ENCODE measurements at places on chromosomes 1 and 21.
A peak's percentile ranks its signal among the peaks of the same experiment; 100 is the strongest.

DNA sequence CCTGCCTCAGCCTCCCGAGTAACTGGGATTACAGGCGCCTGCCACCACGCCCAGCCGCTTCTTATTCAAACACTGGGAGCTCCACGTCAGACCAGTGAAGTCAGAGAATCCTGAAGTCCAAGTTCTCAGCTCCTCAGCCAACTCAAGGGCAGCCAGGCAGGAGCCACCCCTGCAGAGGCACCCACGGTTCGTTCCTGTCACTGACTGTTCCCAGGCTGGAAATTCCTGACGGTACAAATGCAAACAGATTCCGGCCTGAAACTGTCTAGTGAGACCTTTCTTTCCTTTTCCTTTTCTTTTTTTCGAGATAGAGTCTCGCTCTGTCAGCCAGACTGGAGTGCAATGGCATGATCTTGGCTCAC lies 11.7 kb downstream of the SLC35E2B start:
- DNase-seq: peak; percentile 52

DNA sequence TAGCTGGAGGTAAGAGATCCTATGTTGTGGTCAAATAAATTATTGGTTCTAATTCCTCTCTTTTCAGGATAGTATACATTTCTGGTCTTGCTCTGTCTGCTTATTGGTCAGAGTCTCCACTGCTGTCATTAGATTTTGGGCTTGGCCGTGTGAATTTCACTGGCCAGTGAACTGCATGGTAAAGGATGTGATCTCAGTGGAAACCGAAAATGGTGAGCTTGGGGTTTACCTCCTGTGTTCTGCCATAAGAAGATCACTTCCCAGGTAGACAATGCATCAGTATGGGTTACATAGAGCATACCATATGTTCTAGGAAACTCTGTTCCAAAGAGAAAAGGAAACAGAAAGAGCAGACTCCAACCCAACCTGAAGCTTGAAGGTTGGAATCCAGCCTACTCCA lies 1123.3 kb upstream of the B3GALT2 start:
- no peak for DNase-seq

DNA sequence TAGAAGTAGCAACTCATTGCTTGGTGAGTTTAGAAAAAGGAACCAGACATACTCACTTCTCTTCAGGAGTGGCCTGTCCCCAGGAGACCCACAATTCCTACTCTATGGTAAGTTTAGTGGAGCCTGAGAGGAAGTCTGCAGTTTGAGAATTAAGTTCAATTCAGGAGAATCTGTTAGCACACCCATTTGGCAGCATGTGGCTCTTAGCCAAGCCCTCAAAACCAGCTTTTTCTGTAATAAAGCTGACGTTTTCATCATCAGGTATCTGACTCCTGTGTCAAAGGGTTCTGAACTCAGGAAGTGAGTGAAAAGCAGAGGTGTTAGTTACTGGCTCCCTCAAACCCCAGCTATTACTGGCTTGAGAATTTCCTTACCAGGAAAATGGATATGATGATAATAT lies 20.4 kb upstream of the RGS16 start:
- DNase-seq: no peak

- DNase-seq: no peak
Measured at GRCh38 chr21:44778094-44778493, 23.5 kb downstream of the UBE2G2 start.

- no peak for DNase-seq
Measured at GRCh38 chr1:235702412-235702811, 52.8 kb upstream of the GNG4 start.

- DNase-seq: no peak
Measured at GRCh38 chr1:199619223-199619622, 408.3 kb upstream of the NR5A2 start.

DNA sequence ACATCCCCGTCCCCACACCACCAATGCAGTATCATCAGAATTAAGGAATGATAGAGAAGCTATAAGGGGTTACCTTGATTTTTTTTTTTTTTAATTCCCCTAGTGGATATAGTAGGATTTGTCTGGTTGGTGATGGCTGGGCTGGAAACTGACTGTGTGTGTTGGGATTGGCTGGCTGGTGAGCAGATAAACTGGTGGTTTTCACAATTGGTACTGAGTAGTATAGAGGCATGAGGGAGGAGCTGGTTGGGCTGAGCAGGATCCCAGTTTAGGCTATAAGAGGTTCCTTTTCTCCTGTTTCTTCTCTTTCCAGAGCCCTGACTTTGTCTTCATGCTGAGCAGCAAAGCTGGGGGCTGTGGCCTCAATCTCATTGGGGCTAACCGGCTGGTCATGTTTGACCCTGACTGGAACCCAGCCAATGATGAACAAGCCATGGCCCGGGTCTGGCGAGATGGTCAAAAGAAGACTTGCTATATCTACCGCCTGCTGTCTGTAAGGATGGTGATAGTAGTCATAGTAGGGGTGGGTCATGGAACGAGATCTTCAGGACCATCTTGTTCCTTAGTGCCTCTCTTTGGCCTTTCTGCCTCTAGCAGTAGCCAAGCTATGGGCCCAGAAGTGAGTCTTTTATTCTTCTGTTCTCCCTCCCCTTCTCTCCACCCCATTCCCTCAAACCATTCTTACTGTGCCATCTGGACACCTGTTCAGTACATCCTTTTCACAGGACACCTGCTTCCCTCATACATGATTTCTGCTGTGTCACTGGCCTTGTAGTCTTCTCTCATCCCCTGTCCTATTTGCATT lies 26.9 kb downstream of the RAD54L start:
- no peak for DNase-seq

GRCh38 chr1:22415489-22415888 lies 36.2 kb upstream of the ZBTB40 start:
- no peak for DNase-seq

DNA sequence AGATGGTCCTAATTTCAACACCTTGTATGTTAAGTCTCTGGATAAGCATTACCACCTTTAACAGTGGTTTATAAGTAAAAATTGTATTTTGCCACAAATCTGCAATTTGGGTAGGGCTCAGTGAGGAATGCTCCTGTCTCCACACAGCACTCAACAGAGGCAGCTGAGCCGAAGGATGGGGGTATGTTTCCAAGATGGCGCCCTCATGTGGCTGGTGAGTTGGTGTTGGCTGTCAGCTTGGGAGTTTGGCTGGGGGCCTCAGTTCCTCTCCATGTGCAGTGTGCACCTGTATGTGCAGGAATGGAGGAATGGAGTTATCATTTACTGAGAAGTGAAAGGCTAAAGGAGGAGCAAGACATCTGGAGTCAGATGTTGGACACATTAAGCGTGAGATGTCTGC lies 136.8 kb downstream of the GABPA start:
- DNase-seq: no peak

DNA sequence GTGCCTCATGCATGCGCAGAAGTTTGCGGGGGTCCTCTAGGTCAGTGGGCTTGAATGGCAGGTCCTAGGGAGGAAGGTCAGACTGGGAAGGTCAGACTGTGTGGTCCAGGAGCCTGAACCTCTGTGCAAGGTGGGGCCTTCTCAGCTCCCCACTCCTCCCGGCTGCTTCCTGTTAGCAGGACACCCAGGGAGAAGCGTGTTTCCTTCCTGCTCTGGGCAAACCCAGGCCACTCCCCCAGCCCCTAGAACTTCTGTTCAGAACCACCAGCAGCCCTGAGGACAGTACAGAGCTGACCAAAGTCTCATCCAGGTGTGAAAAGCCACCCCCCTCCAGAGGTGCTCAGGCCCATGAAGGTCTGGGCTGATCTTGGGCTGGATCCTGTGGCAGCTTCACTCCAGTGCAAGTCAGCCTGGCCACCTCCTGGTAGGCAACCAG lies 29.9 kb downstream of the NAV1 start:
- DNase-seq: no peak

DNA sequence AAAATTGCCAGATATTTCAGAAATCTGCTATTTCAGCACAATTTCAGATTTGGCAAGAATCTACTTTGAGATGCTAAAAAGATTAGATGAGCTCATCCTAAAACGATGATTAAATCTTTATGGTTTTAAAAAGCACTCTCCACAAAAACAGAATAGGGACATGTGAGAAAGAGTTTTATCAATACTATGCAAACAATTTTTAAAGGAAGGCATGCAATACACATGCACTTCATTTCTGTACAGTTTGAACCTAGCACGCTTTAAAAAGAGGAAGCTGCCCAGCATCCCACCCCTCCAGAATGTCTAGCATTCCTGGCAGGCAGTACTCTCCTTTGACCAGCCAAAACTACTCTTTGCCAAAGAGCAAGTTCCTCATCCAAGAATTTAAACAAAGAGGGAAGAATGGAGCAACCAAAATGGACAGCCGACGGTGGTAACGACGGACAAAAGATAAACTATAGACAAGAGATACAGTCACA lies 1.3 kb downstream of the ARHGAP29 start:
- DNase-seq: no peak

DNA sequence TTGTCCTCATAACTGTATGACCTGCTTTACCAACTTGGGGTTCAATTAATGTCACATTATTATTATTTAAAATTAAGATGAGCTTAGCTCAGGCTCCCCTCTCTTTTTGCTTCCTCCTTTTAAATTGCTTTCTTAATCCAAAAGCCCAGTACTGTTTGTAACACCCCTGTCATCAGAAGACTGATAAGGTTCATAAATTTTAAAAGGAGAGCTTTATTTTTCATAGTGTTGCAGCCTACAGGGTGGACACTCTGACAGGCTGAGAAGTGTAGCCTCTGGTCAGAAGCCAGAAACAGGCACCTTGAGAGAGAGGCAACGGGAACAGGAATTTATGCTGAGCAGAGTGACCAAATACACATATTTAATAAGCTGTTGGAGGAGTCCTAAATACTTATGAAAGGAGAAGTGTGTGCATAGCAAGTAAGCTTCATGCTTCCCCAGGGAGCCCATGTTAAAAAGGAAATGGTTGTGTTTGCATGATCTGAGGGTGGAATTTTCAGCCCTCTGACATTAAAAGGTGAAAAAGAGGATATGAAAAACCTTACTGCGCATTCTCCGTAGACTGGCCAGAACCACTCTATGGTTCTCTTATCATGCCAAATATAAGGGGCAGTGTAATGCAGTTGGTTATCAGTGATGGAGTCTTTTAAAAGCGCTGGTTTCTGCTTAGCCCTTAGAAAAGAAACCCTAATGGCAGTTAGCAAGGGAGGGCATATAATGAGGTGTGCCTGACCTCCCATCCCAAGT lies 30.5 kb upstream of the FGGY start:
- no peak for DNase-seq

DNA sequence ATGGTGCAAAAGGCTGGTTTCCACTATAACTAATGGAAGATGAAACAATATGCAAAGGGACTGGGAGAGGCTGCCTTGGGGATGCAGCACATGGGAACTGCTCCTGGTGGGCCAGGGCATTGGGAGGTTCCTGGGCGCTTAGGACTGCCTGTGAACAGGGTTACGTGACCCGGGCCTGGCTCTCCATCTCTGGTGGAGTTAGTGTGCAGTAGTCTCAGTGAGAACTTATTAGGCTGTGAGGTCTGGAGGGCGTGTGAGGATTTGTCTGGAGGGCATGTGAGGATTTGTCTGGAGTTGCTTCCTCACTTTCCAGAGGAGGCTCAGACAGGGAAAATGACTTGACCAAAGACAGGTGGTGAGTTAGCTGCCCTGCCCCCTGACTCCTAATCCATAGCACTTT lies 1.5 kb upstream of the ETV3L start:
- no peak for DNase-seq

GRCh38 chr1:37476460-37477197 lies 2.2 kb downstream of the ZC3H12A start:
- DNase-seq: peak; percentile 90

DNA sequence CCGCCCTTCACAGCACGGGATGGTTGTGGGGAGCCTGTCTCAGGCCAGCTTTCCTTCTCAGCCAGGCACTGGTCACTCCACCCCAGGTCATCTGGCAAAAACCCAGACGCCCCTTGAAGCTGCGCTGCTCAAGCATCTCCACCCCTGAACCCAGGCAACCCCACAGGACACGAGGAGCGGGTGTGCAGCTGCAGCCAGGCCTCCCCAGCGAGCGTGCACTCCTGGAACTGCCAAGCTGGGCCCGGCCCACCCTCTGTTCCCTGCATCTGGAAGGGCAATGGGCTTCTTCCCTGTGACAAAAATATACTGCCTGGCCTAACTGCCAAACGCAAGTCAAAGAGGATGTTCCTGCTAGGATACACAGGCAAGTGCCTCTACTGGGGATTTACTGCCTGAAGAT lies 39.7 kb downstream of the SLC66A1 start:
- DNase-seq: no peak

DNA sequence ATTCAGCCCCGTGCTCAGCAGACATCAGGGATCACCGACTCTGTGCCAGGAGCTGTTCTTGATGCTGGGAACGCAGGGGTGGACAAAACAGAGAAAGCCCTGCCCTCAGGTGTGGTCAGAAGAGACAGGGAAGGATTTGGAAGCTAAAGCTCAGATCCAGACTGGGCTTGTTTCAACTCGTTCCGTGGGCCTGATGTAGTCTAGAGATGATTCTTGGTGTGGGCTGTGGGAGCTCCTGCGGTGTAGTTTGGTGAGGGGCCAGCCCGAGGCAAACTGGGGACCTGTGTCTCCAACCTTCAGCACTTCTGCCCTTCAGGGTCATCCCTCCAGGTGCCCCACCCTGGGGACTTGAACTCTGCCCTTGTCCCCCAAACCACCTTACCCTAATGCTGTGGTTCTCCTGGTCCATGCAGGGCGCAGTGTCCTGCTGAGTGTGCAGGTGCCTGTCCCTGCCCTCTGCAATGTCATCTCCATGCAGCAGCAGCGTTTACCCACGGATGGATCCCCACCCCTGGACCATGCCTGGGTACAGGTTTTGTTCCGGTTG lies 17.3 kb upstream of the ABCG1 start:
- DNase-seq: no peak

DNA sequence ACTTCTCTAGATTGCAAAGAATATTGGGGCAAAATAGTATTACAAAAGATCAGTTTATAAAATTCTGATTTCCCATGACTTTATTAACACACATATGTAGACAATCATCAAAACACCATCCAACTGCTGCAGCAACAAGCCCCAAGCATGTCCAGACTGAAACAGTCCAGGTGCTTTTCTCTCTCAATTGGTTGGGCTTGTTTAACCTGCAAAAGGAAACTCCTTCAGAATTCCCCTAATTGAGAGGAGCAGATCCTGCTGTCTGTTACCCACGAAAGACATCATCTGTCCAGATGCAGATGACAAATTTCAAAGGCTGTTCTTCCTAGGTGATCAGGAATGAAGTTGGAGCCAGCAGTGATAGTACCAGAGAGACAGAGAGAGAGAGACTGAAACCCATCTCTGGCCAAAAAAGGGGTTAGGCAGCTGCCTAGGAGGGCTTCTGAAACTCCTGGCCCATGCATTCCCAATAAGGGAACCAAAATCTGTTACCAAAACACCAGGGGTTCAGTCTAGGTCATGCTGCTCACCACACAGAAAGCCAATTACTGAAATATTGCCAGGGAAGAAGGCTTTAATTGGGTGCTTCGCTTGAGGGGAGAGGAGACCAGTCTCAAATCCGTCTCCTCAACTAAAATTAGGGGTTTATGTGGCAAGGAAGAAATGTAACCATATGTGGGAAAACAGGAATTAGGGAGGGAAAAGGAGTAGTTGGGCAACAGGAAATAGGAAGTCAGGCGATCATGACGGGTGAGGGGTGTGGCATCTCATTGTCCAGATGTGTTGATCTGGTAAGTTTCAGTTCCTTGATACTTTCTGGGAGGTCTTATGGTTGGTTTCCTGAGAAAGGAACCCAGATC lies 34.7 kb upstream of the RGL1 start:
- DNase-seq: no peak

- peak; percentile 45 for DNase-seq
Measured at GRCh38 chr1:215637041-215637573, 70.0 kb downstream of the KCTD3 start.

- DNase-seq: no peak
Measured at GRCh38 chr1:92701147-92701546, 83.8 kb downstream of the EVI5 start.

Data from colonic mucosa (tissue), 4 donors.